Activated T-helper 1 cell treated with anti-CD3 and anti-CD28 coated beads, Interleukin-2, amount 50 U/mL, for 16 hours (primary cell): ENCODE measurements at places on chromosomes 11 and 22.

DNA sequence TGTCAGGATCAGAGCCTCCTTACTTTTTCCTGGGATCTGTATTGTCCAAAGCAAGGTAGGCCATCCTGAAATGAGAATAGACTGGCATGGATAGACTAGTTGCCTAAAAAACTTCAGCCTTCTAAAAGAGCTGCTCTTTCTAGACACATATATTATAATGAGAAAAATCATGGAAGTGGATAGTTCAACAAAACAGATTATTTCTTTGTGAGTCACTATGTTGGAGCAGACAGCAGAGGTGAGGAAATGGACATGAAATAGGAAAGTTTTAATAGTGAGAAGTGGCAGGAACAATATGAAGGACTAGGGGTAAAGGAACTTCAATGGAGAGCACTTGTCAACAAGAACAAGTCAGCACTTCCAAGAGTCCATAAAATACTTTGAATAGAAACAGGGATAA lies 101.9 kb upstream of the ANO3 start:
- DNase-seq, result no peak

DNA sequence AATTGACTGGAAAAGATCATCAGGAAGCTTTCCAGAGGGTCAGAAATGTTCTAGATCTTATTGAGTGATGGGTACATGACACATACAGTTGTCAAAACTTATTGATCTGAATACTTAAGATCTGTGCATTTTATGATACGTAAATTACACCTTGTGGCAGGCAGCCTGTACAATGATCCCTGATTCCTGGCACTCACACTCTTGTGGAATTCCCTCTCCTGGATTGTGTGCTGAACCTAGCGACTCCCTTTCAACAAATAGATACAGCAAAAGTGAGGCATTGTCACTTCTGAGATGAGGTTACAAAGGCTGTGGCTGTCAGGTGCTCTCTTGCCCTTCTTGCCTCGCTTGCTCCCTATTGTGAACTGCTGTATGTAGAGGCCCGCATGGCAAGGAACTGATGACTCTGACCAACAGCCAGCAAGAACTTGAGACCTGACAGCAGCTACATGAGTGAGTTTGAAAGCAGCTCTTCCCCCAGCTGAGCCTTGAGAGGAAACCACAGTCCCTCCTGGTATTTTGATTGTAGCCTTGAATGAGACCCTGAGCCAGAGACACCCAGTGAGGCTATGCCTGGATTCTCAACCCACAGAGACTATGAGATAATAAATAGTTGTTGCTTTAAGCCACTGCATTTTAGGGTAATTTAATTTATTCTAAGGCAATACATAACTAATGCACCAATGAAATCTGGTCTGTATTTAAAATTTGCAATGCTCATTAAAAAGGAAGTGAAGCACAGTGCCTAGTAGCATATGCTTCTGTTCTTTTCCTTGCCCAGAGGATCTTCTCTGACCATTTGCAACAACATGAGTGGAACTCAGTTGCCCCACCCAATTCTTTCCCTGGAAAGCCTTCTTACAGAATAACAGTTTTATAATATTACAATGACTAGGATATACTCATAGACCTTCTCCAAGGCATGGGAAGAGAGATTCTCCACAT lies 60.5 kb upstream of the IZUMO1R start:
- DNase-seq, result no peak

GRCh38 chr11:38160433-38160832 lies 1562.4 kb upstream of the RAG2 start:
- DNase-seq, result no peak

DNA sequence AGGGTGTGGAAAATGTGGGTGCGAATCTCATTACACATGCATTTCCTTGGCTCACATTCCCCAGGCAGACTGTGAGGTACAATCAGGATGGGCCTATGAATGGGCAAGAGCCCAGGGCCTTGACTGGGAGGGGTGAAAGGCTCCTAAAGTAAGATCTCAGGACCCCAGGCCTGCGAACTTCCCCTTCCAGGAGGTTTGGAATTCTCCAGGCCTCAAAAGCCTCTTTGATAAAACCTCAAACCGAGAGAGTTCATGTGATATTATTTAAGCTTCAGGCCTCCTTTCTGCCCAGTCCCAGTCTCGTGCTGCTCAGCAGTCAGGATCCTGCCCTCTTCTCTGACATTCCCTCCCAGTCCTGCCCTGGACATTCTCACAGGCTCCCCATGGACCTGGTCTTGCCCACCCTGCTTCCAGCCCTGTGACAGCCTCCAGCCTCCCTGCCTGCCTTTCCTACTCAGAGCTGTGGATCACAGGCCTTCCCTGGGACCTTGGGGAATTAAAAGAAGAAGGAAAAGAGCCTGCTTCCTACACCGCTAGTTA lies 37.3 kb upstream of the TEAD1 start:
- DNase-seq, result no peak

- no peak for DNase-seq
Measured at GRCh38 chr11:71548716-71549151, 514 bp downstream of the KRTAP5-9 start.

DNA sequence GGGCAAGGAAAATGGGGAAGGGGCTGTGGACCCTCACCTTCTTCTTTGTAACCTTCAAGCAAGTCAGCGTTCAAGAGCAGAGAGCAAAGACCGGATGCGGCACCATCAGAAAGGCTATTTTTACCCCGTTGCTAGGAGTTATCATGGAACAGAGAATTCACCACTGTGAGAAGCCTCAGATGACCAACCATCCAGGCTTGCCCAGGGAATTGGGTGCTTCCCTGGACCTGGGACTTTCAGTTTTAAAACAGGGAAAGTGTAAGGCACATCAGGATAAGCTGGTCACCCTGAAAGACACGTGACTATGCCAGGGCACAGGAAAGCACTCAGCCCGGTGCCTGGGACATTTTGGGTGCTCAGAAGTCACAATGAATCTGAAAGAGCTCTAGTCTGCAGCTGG lies 10.4 kb downstream of the GALNT18 start:
- no peak for DNase-seq
